Nephron progenitor cell (in vitro differentiated cells): ENCODE measurements at places on chromosomes 3 and 15.

- H3K27me3 ChIP-seq: peaks cover 14% of the 10 kb centered on the region
- H3K4me1 ChIP-seq: peaks cover 24% of the 10 kb centered on the region
- DNase-seq: no peak
- no peak overlapping the region for H3K4me3 ChIP-seq
- H3K27ac ChIP-seq: no peak overlapping the region
Measured at GRCh38 chr3:5428607-5429516, 241.4 kb downstream of the EDEM1 start.

- no peak overlapping the region for H3K4me3 ChIP-seq
- H3K4me1 ChIP-seq: peaks cover 58% of the 10 kb centered on the region
- DNase-seq: no peak
- no peak overlapping the region for H3K27ac ChIP-seq
- H3K36me3 ChIP-seq: no peaks in the 10 kb centered on the region
Measured at GRCh38 chr15:75195766-75196241, 5.9 kb upstream of the C15orf39 start.

GRCh38 chr3:41044523-41044922 lies 154.8 kb upstream of the CTNNB1 start:
- H3K27me3 ChIP-seq: peaks cover 9% of the 10 kb centered on the region
- peaks cover 25% of the 10 kb centered on the region for H3K4me1 ChIP-seq
- H3K36me3 ChIP-seq: peaks cover 12% of the 10 kb centered on the region
- peak overlapping the region; percentile 87 for H3K27ac ChIP-seq
- no peak for DNase-seq

- DNase-seq: no peak
- H3K27me3 ChIP-seq: no peaks in the 10 kb centered on the region
- H3K4me1 ChIP-seq: peaks cover 9% of the 10 kb centered on the region
- H3K36me3 ChIP-seq: no peaks in the 10 kb centered on the region
- H3K4me3 ChIP-seq: no peak overlapping the region
Measured at GRCh38 chr3:182248349-182248880, 536.7 kb downstream of the SOX2 start.
